ENCODE measurements at places on chromosomes 1 and 21. TPM values are rescaled to one million over a fixed set of nuclear protein-coding genes. Genes with fewer than 3 reads are reported as not detected.

The AQP10 gene
- not detected for total RNA-seq

- no peak overlapping the region for H3K4me3 ChIP-seq
- no peak for DNase-seq
- no peaks in the 10 kb centered on the region for H3K4me1 ChIP-seq
- H3K36me3 ChIP-seq = peaks cover 3% of the 10 kb centered on the region
Observed at GRCh38 chr1:10606064-10606463, 131.3 kb downstream of the PEX14 start.

The OR2L5 gene
- total RNA-seq = not detected

- H3K36me3 ChIP-seq = no peaks in the 10 kb centered on the region
- peaks cover 15% of the 10 kb centered on the region for H3K27me3 ChIP-seq
- no peak overlapping the region for H3K4me3 ChIP-seq
- H3K27ac ChIP-seq = no peak overlapping the region
Observed at GRCh38 chr1:203480084-203480483, 4.5 kb downstream of the PRELP start.

- DNase-seq = no peak
- H3K4me1 ChIP-seq = no peaks in the 10 kb centered on the region
- no peaks in the 10 kb centered on the region for H3K27me3 ChIP-seq
- H3K4me3 ChIP-seq = no peak overlapping the region
Observed at GRCh38 chr1:217561446-217561845, 69.4 kb downstream of the GPATCH2 start.

The LCE1E gene
- not detected for total RNA-seq

GRCh38 chr1:2378441-2378851, 12.9 kb downstream of the MORN1 start:
- H3K27ac ChIP-seq = no peak overlapping the region
- no peak for DNase-seq
- H3K36me3 ChIP-seq = no peaks in the 10 kb centered on the region
- H3K27me3 ChIP-seq = no peaks in the 10 kb centered on the region

DNA sequence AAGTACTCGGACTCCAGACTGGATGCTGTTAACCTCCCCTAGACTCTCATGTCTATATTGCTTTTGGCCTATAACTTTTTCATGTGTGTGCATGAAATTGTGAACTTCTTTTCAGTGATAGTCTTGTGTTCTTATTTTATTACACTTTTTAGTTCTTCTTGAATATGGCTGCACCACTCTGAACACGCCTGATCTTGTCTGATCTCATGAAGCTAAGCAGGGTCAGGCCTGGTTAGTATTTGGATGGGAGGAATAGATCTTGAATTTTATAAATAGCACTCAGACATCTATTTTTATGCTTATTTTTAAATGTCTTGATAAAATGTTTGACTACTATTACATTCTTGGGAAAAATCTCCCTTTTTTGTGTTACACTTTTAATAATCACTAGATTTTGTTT, 22.4 kb downstream of the TCP10L start:
- H3K4me3 ChIP-seq = no peak overlapping the region
- H3K36me3 ChIP-seq = no peaks in the 10 kb centered on the region
- H3K27me3 ChIP-seq = peaks cover 7% of the 10 kb centered on the region

- no peaks in the 10 kb centered on the region for H3K36me3 ChIP-seq
- no peak overlapping the region for H3K27ac ChIP-seq
- peaks cover 6% of the 10 kb centered on the region for H3K4me1 ChIP-seq
Observed at GRCh38 chr1:200905411-200906052, 10.8 kb downstream of the INAVA start.

The KIF21B gene
- total RNA-seq = 49.3 TPM

- no peak overlapping the region for H3K4me3 ChIP-seq
- no peaks in the 10 kb centered on the region for H3K4me1 ChIP-seq
- no peaks in the 10 kb centered on the region for H3K36me3 ChIP-seq
Observed at GRCh38 chr1:47870946-47871676, 126.1 kb downstream of the TRABD2B start.

The MYOM3 gene
- not detected for total RNA-seq

DNA sequence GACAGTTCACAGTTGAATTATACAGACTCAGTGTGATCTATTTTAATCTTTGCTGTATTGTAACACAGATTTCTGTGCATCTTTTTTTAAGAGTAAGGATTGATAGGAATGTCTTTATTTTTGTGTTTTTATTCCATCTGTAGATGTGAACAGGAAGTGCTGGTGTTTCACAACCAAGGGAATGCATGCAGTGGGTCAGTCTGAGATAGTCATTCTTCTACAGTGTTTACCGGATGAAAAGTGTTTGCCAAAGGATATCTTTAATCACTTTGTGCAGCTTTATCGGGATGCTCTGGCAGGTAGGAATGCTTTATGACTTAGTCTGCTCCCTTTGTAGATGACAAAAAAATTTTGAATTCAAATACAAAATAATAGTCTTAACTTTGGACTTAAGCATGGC, 84.5 kb downstream of the CC2D1B start:
- no peaks in the 10 kb centered on the region for H3K27me3 ChIP-seq
- H3K27ac ChIP-seq = no peak overlapping the region
- DNase-seq = no peak
- no peak overlapping the region for H3K4me3 ChIP-seq
- H3K36me3 ChIP-seq = no peaks in the 10 kb centered on the region

The TMPRSS15 gene
- total RNA-seq = not detected

The ADAMTS1 gene
- 0.95 TPM for total RNA-seq

- no peak for DNase-seq
- H3K27ac ChIP-seq = no peak overlapping the region
- H3K36me3 ChIP-seq = no peaks in the 10 kb centered on the region
- H3K4me3 ChIP-seq = no peak overlapping the region
- H3K4me1 ChIP-seq = no peaks in the 10 kb centered on the region
Observed at GRCh38 chr21:40706806-40707655, 139.9 kb downstream of the DSCAM start.

DNA sequence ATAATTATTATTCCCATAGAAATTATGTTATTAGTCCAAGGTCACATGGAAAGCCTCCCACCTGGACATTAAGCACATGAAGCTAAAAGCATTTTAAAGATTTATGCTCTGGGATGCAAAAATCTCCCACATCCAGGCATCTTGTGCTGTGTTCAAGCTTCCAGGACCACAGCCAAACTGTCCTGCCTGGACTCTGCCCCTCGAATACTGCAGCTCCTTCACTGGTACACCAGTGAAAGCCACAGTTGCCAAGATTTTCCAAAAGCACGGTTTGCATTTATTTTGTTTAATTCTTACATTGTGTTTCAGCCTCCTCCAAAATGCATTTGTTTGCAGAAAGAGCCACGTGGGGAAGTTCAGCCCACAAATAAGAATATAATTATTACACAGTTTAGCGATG, 38.6 kb downstream of the C8B start:
- H3K4me3 ChIP-seq = no peak overlapping the region
- H3K27ac ChIP-seq = no peak overlapping the region
- no peaks in the 10 kb centered on the region for H3K4me1 ChIP-seq
- H3K27me3 ChIP-seq = no peaks in the 10 kb centered on the region
- DNase-seq = no peak
- H3K36me3 ChIP-seq = no peaks in the 10 kb centered on the region

The PAQR6 gene
- total RNA-seq = 4.6 TPM

DNA sequence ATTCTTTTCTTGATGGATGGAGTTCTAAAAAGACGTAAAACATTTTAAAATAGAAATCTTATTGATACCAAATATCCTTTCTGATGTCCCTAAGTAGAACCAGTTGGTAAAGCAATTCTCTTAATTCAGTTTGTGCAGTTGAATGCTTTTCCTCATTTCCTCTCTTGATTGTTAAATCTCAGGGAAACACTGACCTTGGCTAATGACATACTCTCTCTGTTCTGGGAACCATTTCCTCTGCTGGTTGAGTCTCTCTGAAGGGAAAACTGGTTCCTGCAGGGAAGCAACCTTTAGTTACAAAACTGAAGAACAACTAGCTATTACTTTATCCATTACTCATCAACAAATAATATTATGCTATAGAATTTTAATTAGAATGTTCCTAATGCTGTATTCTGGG, 36.7 kb downstream of the HLX start:
- H3K27ac ChIP-seq = no peak overlapping the region
- H3K4me1 ChIP-seq = no peaks in the 10 kb centered on the region
- no peak overlapping the region for H3K4me3 ChIP-seq
- H3K36me3 ChIP-seq = no peaks in the 10 kb centered on the region
- no peak for DNase-seq

The S100A14 gene
- total RNA-seq = not detected

- no peaks in the 10 kb centered on the region for H3K4me1 ChIP-seq
- no peak overlapping the region for H3K27ac ChIP-seq
- no peak for DNase-seq
Observed at GRCh38 chr1:166343276-166343675, 176.5 kb upstream of the FAM78B start.

The IGSF21 gene
- total RNA-seq = not detected

The CD160 gene
- total RNA-seq = 0.59 TPM

DNA sequence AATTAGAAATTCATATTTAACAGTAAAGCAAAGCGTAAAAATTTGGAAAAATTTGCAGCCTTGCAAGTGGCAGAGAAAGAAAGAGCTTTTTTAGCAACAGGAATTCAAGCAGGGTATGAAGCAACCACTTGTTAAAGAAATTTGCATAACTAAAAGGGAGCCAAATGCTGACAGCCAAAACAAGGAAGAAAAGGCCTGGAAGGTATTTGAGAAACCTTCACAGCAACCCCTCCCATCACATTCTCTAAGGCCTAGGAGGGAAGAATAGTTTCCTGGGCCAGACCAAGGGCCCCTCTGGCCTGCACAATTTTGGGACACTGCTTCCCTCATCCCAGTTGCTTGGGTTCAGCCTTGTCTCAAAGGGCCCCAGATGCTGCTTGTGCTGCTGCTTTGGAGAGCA, 672.4 kb upstream of the TMPRSS15 start:
- H3K27ac ChIP-seq = no peak overlapping the region
- H3K36me3 ChIP-seq = no peaks in the 10 kb centered on the region
- no peak for DNase-seq
- H3K4me1 ChIP-seq = no peaks in the 10 kb centered on the region

The SLC41A1 gene
- total RNA-seq = 30.1 TPM

The SLC16A4 gene
- 0.44 TPM for total RNA-seq

DNA sequence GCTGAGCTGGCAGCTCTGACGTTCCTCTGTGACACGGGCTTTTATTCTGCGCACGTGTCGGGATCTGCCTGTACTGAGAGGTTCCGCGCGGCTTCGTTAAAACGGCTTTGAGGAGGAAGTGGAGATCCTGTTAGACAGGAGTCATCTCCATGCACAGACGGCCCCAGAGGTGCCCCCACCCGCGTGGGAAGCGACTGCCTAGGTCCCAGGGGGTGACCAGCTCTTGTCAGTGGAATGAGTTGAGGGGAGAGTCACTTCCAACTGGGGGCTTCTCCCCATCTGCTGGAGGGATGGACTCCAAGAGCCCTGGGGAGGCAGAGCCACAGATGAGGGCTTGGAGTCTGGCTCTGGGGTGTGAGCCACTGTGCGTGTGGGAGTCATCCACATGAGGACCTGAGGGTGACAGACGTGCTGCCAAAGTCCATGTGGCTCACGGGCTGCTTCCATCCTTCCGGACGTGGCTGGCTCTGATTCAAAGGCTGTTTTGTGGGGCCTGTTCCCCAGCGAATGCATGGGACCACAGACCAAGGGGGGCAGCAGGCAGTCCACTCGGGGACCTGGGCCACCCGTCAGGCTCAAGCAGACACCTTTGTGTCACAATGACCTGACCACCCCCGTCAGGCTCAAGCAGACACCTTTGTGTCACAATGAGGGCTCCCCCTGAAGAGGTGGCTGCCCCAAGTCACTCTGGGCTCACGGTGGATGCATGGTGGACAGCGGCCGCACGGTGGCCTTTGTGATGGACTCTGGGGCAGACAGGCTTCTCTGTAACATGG, 26.8 kb downstream of the PTTG1IP start:
- peak overlapping the region; percentile 70 for H3K27ac ChIP-seq
- no peaks in the 10 kb centered on the region for H3K27me3 ChIP-seq
- H3K4me1 ChIP-seq = peaks cover 15% of the 10 kb centered on the region
- peak; percentile 83 for DNase-seq
- peak overlapping the region; percentile 73 for H3K4me3 ChIP-seq
- peaks cover 15% of the 10 kb centered on the region for H3K36me3 ChIP-seq
